NCI-H2029 treated with DMSO at 0.1 percent for 48 hours (cell line): ENCODE measurements at places on chromosomes 4 and X.

- peak; percentile 19 for DNase-seq
Measured at GRCh38 chr4:94669672-94670664, 87.8 kb upstream of the BMPR1B start.

GRCh38 chr4:114040319-114041116 is 61.1 kb upstream of the ARSJ start:
- no peak for DNase-seq

- peak; percentile 11 for DNase-seq
Measured at GRCh38 chr4:91936311-91936710, 367.5 kb upstream of the GRID2 start.

DNA sequence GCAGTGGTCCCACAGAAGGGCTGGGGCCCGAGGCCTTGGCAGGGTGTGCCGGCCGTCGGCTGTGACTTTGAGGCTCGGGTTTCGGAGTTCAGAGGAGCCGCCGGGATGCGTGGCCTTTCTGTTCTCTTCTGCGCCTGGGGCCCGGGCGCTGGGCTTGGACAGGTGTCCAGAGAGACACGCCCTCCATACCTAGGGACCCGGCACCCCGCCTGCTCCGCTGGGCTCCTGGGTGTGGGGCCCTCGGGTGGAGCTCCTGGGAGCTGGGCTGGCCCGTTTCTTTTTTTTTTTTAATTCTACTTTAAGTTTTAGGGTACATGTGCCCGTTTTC is 11.3 kb downstream of the FGFRL1 start:
- DNase-seq: no peak

- no peak for DNase-seq
Measured at GRCh38 chr4:112093636-112094202, 51.5 kb upstream of the FAM241A start.

- DNase-seq: no peak
Measured at GRCh38 chr4:44668526-44668925, 9.7 kb upstream of the GUF1 start.

GRCh38 chr4:10721616-10722015 is 37.0 kb upstream of the CLNK start:
- peak; percentile 78 for DNase-seq

GRCh38 chrX:148865277-148866210 is 365.1 kb downstream of the AFF2 start:
- no peak for DNase-seq

DNA sequence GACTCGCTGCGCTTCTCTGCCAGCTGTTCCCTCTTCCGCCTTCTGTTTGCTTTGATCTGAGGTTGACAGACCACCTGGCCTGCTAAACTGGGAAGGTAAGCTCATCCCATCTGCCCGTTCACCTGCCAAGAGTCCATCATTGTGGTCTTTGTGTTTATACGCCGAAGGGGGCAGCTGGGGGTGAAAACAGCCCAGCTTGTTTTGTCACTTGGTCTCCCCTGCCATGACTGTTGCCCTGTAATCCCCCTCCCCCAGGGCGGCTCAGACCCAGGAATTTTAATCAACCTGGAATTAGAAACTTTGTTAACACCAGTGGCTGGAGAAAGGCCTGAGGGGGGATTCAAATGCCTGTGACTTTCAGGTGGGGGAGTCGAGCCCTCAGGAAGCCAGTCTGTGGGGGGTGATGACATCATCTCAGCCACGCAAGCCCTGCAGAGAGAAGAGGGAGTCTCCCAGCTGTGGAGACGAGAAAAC is 333.3 kb downstream of the BCOR start:
- DNase-seq: no peak

GRCh38 chr4:88225232-88226105 is 58.9 kb downstream of the PPM1K start:
- DNase-seq: no peak

DNA sequence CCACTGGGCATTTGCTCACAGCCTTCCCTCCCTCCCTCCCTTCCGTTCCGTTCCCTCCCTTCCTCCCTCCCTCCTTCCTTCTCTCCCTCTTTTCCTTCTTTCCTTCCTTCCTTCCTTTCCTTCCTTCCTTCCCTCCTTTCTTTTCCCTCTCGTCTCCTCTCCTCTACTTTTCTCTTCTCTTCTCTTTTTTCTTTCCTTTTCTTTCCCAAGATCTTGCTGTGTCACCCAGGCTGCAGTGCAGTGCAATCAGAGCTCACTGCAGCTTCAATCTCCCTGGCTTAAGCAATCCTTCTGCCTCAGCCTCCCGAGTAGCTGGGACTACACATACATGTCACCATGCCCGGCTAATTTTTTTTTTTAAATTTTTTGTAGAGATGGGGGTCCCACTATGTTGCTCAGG is 26.7 kb upstream of the ING2 start:
- no peak for DNase-seq

DNA sequence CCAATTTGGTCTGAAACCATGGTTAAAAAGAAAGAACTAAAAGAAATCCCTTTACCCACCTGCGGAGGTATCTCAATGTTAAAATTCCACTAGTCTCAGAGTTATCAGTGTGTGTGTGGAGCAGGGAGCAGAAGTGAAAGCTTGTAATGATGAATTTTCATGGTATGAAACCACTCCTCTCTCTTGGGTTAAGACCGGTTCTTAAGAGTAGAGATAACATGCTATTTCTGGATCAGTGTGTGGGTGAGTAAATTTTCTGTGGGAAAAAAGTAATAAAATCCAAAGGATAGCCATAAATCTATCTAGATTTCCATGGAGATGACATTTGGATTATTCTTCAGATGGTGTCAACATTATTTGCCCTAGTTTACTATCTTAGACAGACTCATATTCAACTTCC is 3.2 kb downstream of the FGF13 start:
- no peak for DNase-seq

- no peak for DNase-seq
Measured at GRCh38 chrX:21947671-21948070, 7.2 kb downstream of the SMS start.

- DNase-seq: no peak
Measured at GRCh38 chrX:14872355-14872754, 514 bp downstream of the FANCB start.
